Jurkat, Clone E6-1 (cell line): ENCODE measurements at places on chromosomes 13 and 19.
A peak's percentile ranks its signal among the peaks of the same experiment; 100 is the strongest.

DNA sequence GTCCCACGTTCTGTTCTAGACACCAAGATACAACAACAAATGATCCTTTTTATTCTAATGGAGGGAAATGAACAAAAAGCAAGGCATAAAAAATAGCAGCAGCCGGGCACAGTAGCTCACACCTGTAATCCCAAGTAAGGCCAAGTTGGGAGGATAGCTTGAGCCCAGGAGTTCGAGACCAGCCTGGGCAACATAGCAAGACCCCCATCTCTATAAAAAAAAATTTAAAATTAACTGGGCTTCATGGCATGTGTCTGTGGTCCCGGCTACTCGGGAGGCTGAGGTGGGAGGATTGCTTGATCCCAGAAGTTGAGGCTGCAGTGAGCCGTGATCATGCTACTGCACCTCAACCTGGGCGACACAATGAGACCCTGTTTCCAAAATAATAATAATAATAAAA lies 1.0 kb downstream of the MIA start:
- DNase-seq, result no peak

DNA sequence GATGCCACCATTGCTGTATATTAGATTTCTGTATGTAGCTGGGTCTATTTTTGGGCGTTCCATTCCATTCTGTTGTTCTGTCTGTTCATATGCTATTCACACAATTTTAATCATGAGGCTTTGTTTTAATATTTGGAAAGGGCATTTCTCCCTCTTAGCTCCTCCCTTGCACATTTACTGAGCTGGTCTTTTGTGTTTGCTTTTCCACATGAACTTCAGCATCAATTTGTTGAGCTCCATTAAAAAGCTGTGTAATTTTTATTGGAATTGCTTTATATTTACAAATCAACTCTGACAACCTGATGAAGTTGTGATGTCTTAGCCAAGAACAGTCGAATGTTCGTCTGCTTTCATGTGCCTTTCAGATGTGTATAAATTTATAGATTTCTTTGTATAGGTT lies 14.0 kb downstream of the WASF3 start:
- DNase-seq, result no peak

- no peak for DNase-seq
These were observed 9.1 kb upstream of the SERTAD3 start for GRCh38 chr19:40453151-40453735.

DNA sequence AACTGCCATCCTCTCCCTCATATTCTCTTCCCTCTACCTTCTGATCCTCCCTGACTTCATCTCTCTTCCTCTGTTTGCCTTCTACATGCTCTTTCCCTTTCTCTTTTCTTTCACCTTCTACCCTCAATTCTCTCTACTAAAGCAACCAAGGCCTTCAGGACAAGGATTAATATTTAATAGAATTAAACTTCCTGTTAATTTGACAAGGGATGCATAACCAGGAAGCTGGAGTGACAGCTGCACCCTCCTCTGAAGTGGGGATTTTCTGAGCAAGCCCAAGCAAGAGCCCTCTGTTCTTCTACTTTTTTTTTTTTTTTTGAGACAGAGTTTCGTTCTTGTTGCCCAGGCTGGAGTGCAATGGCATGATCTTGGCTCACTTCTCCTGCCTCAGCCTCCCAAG lies 63.4 kb upstream of the MED4 start:
- no peak for DNase-seq

GRCh38 chr19:6556480-6557195 lies 25.8 kb downstream of the TNFSF9 start:
- DNase-seq, result no peak

- DNase-seq, result no peak
These were observed 639.0 kb upstream of the PRR20A start for GRCh38 chr13:56501750-56502149.

DNA sequence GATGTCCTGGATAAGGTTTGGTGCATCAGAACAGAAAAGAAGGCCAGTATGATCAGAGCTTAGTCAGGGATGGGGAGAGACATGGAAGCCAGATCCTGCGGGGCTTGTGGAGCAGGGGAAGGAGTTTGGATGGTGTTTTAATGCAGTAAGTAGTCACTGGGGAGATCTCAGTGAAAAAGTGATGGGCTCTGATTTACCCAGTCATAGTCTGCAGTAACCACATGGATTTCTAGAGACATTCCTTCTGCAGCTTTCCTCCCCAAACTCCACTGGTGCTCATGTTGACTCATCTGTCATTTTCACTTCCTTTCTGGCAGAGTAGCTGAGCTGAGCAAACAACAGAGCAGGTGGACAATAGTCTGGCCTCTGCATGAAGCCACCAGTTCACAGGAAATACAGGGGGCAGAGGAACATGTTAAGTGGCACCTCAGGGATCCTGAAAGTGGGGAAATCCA lies 144.1 kb downstream of the DPF1 start:
- no peak for DNase-seq

GRCh38 chr19:799076-799881 lies 2.0 kb downstream of the PTBP1 start:
- DNase-seq, result no peak

DNA sequence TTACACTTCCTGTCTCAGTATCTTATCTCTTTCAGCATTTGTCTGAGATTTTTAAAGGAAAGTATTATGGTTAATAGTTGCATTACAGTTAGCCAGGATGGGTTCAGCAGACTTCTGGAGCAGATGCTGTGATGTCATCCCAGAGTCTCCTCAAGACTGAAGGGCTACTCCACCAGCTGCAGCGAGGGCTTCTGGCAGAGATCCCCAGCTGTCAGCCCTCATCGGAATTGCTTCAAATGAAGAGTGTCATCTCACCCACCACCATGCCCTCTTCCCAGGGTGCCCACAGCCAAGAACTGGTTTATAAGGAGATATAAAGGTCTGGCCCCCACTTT lies 84.4 kb downstream of the FAM216B start:
- DNase-seq, result no peak

GRCh38 chr13:30744056-30744680 lies 8.8 kb downstream of the ALOX5AP start:
- DNase-seq, result peak; percentile 78

DNA sequence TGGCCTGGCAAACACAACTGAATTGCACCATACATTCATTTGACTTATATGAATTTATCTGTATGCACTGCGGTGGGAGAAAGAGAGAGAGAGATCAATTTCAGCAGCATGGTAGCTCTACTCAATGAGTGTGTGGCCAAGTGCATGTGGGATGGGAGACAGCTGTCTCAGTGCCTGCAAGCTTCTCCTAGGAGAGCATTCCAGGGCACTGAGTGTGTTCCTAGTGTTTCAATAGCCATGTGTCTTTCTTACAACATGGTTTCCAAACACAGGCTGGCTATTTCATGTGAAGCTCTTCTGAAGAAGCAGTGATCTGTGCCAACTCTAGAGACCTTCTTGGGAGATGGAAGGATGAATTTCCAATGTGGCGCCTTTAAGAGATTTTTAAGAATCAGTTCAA lies 43.5 kb downstream of the NEK5 start:
- no peak for DNase-seq

DNA sequence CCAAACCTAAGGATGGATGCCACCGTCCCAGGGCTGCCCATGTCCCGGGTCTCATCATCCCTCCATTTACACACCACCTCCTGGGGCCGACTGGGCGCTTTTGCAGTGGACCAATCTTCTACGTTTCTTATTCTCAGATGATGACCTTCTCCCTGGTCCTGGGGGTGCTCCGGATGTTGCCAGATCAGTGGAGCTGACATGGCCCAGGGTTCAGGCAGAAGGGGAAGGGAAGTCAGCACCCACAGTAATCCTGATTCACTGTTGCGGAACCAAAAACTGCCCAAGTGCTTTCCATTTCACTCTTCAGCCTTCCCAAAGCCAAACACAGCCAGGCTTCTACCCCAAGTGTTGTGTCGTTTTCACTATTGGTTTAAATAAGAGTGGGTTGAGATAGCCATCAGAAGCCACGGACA lies 29.8 kb downstream of the RAB20 start:
- no peak for DNase-seq

DNA sequence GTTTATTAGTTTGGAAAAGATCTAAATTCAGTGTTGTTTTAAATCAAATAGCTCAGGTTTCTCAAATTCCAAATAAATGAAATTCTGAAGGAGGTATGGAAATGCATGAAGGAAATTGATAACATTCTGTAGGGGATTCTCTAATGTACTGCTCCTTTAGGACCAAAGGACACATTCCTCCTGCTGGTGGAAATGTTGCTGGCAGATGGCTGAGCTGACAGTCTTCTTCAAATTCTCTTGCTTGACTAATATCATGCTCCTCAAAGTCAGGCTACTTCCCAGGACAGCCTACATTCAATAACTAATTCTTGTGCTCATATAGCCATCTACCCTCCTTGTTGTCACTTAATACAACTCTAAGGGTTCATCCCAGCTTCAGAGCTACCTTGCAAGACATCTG lies 1118.5 kb downstream of the PCDH9 start:
- DNase-seq, result no peak

GRCh38 chr19:40251244-40251643 lies 24.8 kb upstream of the CCNP start:
- DNase-seq, result no peak

- no peak for DNase-seq
These were observed 30.9 kb upstream of the KCTD12 start for GRCh38 chr13:76917095-76917494.

GRCh38 chr13:33008946-33009722 lies 7.1 kb upstream of the KL start:
- no peak for DNase-seq

- no peak for DNase-seq
These were observed 1.1 kb downstream of the RAB8A start for GRCh38 chr19:16112778-16113177.
